T-helper 2 cell (primary cell): ENCODE measurements at places on chromosomes 4 and X.

DNA sequence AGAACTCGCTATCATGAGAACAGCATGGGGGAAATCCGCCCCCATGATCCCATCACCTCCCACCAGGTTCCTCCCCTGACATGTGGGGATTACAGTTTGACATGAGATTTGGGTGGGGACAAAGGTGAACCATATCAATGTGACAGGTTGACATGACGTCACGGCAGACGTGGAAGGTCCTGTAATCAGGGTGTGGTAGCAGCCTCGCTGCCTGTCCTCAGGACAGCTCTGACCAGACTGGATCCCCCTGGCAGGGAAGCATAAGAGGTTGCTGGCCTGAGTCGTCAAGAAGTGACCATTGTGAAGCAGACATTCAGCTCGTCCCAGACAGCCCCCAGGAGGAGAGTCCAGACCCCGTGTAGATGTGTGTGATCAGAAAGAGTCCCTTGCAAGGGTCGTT is 104.6 kb downstream of the TNIP2 start:
- DNase-seq: no peak

DNA sequence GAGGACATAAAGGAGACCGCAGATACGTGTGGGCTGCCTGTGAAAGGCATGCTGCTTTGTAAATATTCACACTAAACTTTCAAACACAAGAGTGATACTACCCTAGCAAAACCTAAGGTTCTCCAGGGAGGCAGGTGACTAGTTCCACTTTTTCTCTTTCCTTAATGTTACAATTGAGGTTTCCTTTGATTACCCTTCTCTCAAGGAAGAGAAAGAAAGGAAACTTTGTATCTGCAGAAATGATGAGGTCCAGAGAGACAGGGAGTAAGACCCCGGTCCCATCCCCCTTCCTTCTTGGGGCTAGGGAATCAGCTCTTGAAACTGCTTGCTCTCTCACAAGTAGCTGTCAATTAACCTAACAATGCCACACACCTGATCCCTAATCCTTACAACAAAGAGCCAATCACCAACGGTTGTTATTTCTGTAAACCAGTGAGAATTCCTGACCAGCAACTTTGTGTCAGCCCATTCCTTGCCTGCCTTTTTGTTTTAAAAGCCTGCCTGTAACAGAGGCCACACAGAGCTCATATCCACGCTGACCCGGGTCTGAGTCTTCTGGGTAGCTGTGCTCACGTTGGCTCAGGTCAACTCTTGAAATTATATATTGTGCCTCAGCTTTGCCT is 754.8 kb upstream of the FRG1 start:
- no peak for DNase-seq

DNA sequence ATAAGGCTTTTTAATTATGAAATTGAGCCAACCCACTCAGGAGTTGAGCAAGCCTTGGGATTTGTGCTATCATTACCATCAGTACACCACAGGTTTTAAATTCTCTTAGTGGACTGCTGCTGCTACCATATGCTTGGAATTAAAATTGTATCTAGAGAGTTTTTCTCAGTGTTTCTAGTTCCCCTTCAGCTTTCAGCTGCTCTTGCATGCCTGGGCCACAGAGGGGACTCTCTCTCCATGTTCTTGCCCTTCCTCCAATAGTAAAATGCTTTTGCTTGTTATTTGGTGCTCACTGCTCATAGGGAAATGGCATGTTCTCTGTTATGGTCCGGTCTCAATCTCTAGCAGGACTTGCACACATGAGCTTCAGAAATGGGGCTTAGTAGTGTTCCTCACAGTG is 101.9 kb downstream of the IGSF1 start:
- DNase-seq: no peak

DNA sequence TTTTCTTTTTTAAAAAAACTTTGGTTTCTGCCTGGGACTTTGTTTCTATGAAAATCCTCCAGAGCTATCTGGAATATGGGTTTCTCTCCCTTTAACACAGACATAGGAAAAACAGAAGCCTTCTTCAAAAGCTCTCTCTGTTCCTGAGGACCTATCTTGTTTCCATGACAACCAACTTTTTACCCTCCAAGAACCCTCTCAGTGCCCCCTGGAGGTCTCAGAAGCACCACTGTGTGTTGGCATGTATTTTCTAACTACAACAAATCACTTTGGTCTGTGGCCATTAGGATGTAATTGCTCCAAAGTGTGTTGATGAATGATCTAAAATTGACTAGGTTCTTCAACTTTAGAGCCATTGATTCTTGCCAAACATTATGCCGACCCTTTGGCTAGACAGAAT is 1331.6 kb downstream of the ADGRL3 start:
- no peak for DNase-seq

GRCh38 chrX:7069556-7069955 is 78.0 kb upstream of the STS start:
- DNase-seq: no peak

DNA sequence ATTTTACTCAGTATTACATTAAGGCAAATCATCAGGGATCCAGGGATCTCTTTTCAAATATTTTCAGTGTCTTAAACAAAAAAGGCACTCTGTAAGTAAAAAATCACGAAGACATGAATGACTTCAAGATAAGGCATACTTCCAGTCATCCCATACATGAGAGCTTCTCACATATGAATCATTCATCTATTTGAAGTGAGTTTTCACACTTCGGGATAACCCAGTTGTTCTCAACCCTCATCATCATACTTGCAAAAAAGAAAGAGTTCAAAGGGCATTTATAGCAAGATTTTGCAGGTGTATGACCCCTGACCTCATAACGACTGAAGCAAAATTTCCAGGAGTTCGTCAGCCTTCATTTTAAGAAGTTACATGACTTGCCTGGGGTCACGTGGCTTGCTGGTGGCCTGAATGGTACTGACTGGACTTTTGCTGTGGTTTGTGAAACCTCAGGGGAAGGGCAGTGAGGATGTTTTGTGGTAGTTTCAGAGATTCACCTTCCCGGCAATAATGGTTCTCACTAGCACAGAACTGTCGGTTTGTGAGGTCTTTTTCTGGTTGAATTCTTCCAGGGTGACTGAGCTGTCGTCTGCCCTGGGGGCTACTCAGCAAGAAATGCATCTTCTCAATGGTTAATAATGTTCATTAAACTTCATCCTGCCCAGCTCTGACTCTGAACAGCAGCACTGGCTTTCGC is 115.8 kb upstream of the SHISA3 start:
- DNase-seq: no peak

DNA sequence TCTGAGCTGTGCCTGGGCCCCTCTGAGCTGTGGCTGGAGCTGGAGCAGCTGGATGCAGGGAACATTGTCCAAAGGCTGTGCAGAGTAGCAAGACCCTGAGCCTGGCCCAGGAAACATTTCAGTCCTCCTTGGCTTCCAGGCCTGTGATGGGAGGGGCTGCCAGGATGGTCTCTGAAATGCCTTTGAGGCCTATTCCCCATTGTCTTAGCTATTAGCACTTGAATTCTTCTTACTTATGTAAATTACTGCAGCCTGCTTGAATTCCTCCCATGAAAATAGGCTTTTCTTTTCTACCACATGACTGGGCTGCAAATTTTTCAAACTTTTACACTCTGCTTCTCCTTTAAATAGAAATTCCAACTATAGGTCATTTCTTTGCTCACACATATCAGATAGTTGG is 349.8 kb upstream of the KLHL4 start:
- DNase-seq: no peak

DNA sequence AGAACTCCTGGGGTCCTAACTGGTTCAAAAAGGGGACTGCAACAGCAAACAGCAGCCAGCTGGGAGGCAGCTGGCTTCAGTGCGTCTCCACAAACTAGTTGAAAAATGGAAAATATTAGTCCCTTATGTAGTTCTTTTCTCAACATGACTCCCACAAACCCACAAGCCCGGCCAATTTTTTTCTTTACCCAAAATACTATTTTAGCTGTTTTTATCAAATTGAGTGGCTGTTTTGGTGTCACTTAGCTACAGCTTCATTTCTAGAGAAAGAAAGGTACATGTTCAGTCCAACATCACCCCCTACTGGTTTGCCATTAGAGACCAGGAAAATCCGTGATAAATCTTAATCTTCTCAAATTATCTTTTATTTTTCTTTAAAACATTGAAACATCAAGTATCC is 97.2 kb downstream of the GUCY2F start:
- no peak for DNase-seq
